GM13977 (cell line): ENCODE measurements at places on chromosomes 3 and 15.

GRCh38 chr3:174202561-174202960 lies 656.6 kb upstream of the NAALADL2 start:
- no peak for DNase-seq

GRCh38 chr3:71680603-71681002 lies 44.6 kb downstream of the EIF4E3 start:
- DNase-seq: no peak

DNA sequence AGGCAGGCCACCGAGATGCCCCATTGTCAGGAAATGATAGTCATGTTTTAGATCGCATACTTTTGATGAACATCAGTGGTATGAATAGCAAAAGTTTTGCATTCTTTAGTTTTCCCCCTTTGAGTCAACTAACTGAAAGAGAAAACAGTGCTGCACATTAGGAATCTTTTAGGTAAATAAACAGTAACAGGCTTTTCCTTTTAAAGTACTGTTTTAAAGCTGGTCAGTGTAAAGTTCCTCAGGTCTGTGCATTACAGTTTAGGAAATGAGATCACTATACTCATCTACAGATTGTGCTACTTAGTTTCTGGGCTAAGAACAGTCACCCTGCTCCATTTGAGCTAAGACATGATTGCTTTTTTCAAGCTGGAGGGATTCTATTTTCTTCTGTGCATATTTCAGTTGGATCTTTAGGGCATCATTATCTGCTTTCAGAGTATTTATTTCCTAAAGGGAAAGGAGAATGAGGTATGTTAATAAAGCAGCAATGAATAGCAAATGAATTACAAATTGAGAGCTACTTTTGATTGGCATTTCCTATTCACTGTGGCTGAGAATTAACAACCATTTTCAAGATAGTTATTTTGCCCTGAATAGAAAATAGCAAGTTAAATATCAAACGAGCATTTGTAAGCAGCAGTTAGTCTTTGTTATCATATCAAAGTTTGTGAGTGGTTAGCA lies 36.5 kb downstream of the FAM98B start:
- DNase-seq: no peak

- DNase-seq: peak; percentile 6
These were observed 1085.2 kb upstream of the CADM2 start for GRCh38 chr3:83873550-83873949.

- no peak for DNase-seq
These were observed 20.0 kb upstream of the CRABP1 start for GRCh38 chr15:78320183-78320582.

DNA sequence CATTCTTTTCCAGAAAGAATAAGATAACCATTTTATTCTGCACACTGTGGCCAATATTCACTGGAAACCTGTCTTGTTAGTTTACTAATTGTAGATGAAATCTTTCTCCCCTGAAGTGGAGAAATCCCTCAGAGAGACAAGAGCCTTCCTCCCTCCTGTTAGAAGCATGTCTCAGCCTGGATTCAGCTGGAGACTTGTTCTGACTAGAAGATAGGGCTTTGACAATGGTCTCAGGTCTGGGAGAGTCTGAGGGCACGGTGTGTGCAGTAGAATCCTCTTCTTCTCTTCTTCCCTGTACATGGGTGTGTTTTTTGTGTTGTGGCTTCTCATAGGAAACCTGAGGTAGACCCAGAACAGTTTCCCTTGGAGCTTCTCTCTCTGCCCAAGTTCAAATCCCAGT lies 19.9 kb downstream of the CCK start:
- no peak for DNase-seq
